ENCODE measurements at places on chromosomes 3 and 15.

DNA sequence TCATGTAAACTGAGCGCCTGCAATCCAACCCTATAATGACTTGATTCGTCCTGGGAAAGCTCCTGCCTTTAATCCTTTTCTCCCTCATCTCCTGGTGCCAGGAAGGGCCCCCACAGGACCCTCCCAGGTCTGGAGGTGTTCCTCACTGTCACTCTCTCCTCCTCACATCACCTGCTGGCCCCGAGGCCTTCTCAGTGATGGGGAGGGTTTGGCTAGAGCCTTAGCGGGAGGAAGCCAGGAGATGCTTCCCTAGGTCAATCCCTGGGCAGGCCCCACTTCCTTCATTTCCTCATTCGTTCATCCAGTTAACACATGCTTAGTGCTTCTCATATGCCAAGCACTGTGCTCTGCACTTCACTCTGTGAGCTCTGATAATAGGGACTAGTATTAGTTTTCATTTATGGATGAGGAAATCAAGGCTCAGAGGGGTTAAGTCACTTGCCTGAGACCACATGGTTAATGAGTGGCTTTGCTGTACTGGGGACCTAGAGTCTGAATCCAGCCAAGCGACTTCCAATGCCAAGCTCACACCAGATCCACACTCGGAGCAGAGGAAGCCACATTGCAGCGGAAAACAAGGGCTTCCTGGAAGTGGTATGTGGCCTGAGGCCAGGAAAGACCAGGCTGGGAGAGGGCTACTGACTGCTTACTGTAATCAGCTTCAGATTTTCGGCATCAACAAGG lies 50.3 kb upstream of the CHRNB4 start:
- DNase-seq, result no peak

GRCh38 chr3:151430821-151431484 lies 29.9 kb downstream of the IGSF10 start:
- DNase-seq, result no peak

DNA sequence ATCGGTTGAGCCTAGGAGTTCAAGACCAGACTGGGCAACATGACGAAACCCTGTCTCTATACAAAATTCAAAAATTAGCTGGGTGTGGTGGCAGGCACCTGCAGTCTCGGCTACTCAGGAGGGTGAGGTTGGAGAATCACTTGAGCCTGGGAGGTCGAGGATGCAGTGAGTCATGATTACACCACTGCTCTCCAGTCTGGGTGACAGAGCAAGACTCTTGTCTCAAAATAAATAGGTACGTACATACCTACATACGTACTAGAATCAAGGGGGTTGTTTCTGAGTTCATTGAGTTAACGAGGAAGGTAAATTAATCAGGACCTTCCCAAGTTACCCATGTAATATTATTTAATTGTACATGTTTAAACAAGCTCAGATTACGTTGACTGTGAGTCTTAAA lies 97.5 kb downstream of the CHL1 start:
- no peak for DNase-seq

- no peak for DNase-seq
Observed at GRCh38 chr15:65094294-65094995, 17.9 kb downstream of the KBTBD13 start.

- no peak for DNase-seq
Observed at GRCh38 chr15:83206526-83207008, 1.1 kb downstream of the HDGFL3 start.

DNA sequence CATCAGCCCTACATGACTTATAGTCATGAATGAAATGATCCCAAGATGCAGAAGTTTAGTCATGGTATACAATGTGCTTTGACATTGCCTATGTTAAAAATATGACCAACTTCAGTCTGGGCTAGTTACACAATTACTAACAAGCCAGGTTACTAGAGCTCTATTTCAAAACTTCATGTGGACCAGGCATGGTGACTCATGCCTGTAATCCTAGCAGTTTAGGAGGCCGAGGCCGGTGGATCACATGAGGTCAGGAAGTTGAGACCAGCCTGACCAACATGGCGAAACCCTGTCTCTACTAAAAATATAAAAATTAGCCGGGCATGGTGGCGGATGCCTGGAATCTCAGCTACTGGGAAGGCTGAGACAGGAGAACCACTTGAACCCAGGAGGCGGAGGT lies 613.0 kb downstream of the CADM2 start:
- no peak for DNase-seq

- DNase-seq, result no peak
Observed at GRCh38 chr3:120907659-120908029, 361 bp upstream of the STXBP5L start.

- DNase-seq, result no peak
Observed at GRCh38 chr3:109910772-109911171, 573.4 kb upstream of the DPPA4 start.

DNA sequence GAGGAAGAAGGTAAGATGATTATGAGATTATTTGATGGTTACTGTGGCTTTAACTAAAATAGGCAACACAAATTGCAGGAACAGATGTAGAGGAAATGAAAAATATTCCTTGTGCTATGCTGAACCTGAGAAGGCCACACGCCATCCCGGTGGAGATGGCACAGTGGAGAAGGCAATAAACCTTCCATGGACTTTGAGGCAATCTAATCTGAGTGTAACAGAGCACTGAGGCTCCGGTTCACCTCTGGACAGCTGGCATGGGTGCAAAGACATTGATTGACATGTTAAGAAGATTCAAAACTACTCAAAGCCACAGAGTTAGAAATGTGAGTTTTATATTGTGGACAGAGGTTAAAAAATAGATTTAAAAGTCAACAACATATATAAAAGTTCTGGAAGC lies 535.7 kb downstream of the AGBL1 start:
- no peak for DNase-seq

GRCh38 chr15:90301707-90302300 lies 36.3 kb downstream of the NGRN start:
- no peak for DNase-seq

GRCh38 chr15:98753726-98754656 lies 105.7 kb downstream of the IGF1R start:
- DNase-seq, result no peak

- no peak for DNase-seq
Observed at GRCh38 chr3:52615166-52615565, 70.5 kb downstream of the PBRM1 start.

GRCh38 chr15:59251001-59251845 lies 44.6 kb downstream of the LDHAL6B start:
- DNase-seq, result no peak

DNA sequence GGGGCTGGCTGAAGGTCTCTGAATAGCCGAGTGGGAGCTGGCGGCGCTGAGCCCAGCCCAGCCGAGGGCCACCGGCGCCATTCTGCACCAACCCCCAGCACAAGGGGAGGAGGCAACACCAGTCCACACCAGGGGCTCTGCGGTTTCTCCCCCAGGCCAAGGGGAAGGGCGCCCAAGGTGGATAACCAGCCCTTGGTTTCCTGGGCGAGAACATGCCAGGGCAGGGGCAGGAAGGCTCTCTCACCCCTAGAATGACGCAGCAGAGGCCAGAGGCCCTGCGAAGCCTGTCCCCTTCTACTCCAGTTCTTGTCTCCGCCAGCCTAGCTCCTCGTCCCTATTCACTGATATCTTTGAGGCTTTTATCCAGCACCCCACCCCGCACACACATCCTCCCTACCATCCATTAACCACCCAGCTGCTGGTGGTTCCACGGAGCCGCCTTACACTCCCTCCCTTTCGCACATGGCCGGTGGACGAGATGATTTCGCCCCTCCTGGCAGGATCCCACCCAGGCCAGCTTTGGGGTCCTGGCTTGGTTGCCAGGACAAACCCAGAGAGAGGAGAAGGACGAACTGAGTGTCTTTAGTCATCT lies 1.3 kb downstream of the RBPMS2 start:
- no peak for DNase-seq

DNA sequence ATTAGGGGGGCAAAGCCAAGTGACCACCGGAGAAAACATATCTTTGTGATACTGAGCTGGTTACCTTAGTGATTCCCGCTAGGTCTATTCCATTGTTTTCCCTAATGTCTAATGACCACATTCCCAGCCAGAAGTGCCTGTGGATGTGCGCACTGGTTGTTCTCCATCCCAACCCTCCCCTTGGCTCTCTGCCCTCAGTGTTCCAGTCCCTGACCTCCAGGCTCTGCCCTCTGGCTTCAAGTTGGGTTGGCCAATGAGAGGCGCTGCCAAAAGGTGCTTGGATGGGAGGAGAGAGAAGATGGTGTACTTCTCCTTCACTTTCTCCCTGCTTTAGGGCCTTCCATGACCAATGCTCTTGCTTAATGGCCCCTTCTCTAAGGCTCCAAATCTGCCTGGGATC lies 2.4 kb downstream of the COLQ start:
- DNase-seq, result no peak

- DNase-seq, result no peak
Observed at GRCh38 chr3:27356976-27357375, 12.2 kb downstream of the NEK10 start.

DNA sequence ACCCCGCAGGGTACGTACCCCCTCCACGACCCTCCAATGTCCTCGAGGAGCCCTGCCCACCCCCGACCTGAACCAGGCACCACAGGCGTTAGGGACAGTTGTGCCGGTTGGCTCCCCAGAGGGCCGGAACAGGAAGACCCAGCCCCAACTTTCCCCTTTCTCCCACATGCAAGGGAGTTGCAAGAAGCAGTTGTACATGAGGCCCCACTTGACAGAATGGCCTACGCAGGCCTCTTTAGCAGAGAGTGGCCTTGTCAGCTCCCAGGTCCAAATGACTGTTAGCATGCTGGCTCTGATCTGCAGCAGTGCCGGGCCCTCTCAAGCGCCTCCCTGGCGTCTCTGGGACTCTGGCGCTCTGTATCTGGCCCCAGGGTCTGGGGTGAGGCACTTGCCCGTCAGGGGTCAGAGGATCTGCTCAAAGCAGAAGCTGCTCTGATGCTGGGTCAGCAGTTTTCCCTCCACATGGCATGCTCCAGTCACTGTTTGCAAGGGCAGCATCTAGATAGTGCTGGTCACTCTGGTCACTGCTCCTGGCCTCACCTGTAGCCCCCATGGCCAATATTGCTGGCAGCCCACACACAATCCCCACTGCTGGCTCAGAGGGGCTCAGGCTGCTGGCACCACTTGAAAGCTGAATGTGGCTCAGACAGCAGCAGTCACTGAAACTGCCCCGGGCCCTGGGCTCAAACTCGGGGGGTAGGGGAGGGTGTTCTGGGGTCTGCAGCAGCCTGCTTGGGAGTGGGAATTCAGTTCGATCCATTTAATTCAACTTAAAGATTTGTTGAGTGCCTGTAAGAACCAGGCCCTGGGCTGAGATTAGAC lies 254.5 kb downstream of the FAM43A start:
- DNase-seq, result no peak

DNA sequence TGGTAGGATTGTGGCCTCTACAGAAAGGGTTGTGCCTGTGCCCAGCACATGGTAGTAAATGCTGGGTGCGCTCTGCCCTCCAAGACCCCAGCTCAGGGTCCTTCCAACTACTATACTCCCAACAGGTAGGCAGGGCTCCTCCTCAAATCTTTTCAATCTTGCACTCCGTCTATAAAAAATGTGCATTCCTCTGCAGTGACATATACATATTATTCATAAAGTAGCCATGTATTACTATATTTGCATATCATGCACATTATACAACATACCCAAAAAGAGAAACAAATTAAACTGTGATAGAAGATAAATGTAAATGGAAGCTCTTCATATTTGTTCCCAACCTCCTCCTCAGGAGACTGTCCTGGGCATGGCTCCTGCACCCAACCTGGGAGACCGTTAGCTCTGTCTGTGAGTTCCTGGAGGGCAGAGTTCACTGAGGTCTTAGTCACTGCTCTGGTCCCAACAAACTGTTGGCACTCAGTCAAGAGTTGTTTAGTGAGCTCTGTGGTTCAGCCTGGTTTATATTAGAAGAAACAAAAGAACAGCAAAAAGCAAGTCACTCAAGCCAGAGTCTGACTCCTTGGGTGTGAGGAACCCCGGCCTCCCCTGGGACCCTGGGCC lies 47.7 kb upstream of the GRIP2 start:
- DNase-seq, result peak; percentile 91

- peak; percentile 9 for DNase-seq
Observed at GRCh38 chr15:38996111-38996631, 431.6 kb upstream of the RASGRP1 start.

GRCh38 chr3:2839876-2840275 lies 270.3 kb downstream of the IL5RA start:
- no peak for DNase-seq

DNA sequence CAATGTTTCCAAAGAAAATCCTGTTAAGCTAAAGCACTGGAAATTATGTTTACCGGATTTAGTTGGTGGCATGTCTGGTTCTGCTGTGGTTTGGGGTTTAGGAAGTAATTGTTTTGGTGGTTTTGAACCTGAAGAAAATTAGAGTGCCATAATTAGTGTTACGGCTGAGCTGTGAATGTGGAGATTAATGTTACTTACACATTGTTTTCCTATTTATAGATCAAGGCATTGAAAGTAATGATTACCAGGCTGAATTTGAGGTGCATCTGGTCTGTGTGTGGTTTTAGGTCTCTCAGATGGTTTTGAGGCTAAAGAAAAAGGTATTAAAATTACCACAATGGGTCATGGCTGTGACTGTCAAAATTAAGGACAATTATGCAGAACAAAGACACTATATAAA lies 128.9 kb downstream of the TFG start:
- no peak for DNase-seq

DNA sequence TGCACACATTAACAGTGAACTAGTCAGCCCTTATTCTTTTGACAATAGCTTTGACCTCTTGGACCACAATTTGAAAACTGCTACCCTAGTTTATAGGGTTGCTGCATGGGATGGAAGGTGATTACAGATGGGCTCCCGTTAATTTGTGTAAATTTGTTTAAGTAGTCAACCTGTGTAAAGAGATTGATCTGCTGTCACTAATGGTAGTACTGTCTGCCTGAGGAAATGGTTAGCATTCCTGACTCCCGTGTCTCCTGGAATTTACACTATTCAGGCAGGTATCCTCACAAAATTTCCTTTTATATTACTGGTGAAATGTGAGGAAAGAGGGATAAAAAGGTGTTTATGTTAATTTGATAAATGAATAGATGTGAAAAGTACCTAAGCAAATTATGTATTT lies 15.3 kb upstream of the EBLN2 start:
- DNase-seq, result no peak

GRCh38 chr3:52238193-52238760 lies 681 bp downstream of the TWF2 start:
- no peak for DNase-seq

GRCh38 chr3:72658466-72659100 lies 189.7 kb downstream of the SHQ1 start:
- no peak for DNase-seq

GRCh38 chr3:194166682-194167479 lies 30.9 kb downstream of the HES1 start:
- DNase-seq, result no peak

- no peak for DNase-seq
Observed at GRCh38 chr3:196143708-196144382, 62.0 kb upstream of the TFRC start.

- no peak for DNase-seq
Observed at GRCh38 chr3:124384527-124384926, 345.7 kb upstream of the UMPS start.
